BJ (cell line): ENCODE measurements at places on chromosomes 16 and 17.
A peak's percentile ranks its signal among the peaks of the same experiment; 100 is the strongest.

DNA sequence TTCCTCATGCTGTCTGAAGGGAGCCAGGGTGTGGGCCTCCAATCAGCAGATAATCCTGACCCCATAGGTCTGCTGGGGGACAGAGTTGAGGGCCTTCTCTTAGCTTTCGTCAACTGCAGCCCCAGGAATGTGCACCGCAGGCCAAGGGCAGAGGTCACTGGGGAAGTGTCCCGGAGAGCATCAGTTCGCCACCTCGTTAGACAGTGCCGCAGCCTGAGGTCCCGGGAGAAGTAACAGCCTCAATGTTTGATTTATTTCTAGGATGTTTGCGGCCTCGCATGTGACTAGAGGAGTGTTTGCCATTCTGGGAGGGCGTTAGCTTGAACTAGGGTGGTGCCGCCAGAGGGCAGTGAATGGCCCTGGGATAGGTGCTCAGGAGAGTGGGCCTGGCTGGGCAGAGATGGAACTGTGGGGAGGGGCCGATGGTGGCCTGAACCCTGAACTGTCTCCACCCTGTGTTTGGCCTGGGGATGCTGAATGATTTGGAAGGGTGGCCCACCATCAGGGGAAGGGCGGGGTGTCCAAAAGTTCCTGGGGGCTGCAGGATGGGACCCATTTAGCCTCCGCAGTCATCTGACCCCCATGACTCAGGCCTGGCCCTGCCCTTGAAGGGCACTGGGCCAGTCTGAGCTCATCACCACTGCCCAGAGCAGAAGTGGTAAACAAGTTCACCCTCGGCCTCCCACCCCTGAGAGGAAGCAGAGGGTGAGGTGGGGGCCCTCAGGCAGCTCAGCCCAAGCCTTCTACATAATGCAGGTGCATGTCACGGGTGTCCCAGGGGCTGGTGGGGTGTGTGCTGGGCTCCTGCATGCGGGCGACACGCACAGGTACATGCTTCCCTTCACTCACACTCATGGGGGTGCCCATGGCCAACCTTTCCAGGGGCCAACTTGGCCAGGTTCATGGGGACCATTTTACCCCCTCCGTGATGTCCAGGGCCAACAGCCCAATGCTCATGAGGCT lies 12.4 kb upstream of the TAC4 start:
- DNase-seq, result no peak

GRCh38 chr17:76558198-76559095 lies 18.6 kb downstream of the PRCD start:
- DNase-seq, result no peak

DNA sequence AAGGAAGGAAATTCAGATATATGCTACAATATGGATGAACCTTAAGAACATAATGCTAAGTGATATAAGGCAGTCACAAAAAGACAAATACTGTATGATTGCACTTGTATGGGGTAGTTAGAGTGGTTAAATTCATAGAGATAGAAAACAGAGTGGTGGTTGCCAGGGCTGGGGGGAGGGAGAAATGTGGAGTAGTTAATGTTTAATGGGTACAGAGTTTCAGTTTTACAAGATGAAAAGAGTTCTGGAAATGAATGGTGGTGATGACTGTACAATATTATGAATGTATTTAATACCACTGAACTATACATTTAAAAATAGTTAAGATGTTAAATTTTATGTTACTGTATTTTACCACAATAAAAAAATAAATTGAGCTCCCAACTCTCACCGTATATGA lies 157.9 kb downstream of the TOX3 start:
- no peak for DNase-seq

GRCh38 chr16:88938777-88939244 lies 38.2 kb downstream of the CBFA2T3 start:
- DNase-seq, result no peak

DNA sequence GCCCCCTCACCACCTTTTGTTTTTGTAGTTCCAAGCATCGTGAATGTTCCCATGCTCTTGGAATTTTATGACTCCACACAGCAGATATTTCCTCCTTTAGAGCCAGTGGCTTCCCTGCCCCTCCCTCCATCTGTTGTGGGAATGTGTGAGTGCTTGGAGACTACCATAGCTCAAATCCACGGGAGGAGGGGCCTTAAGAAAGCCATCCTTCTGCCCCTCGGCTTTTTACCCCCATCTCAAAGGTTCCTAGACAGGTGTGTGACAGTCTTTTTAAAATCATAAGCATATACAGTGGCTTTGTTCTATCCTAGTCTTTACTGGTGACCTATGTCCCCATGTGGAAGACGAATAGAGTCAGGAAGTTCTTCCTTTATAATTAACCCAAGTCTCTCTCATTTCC lies 47.2 kb downstream of the YPEL2 start:
- DNase-seq, result peak; percentile 80

DNA sequence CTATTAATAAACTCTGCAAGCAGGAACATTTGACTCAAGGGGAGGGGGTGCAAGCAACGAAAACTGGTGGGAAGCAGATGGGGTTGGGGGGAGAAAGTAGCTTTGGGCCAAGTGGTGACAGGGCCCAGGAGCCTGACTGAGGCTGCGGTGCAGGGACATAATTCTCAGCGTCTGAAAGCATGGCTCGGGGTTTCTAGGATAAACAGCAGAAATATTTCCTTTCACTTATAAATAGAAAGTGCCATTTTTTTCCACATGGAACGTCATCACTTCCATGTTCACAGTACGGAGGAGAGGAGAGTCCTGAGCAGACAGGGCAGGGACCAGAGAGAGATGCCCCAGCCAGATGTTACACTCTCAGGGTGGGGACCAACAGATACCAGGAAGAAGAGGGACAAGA lies 197.1 kb downstream of the ZFHX3 start:
- no peak for DNase-seq

DNA sequence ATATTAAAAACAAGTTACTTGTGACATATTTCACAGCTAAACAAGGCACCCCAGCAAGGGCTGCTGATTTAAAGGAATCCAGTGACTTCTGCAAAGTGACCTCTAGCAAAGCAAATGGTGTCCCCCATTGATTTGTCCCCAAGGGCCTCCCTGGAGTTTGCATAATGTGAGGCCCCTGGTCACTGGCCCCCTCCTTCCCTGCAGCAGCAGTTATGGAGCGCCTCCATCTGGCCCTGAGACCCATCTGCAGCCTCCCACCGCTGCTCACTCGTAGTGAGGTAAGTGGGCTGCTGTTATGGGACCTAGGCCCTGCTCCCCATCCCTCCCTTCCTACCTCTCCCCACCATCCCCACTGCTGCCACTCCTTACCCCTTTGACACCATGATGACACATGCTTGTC lies 19.6 kb upstream of the EEF2K start:
- DNase-seq, result no peak

- DNase-seq, result no peak
Measured at GRCh38 chr17:36144014-36144413, 32.4 kb downstream of the TBC1D3B start.

DNA sequence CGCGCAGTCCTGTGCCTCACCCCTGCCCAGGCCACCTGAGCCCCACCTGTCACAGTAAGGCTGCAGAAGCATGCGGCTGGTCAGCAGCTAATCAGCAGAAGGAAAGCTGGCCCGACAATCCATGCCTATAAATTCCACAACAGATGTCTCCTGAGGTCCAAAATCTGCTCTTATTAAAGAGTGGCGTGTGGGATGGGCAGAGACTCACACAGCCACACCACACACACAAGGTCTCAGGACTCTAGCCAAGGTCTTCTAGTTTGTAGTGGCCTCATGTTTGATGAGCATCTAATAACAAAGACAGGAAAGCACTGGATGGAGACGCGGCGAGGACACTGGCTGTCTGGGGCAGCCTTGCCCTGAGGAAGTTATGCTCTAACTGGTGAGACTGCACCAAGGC lies 55.9 kb downstream of the ANKRD11 start:
- DNase-seq, result no peak

DNA sequence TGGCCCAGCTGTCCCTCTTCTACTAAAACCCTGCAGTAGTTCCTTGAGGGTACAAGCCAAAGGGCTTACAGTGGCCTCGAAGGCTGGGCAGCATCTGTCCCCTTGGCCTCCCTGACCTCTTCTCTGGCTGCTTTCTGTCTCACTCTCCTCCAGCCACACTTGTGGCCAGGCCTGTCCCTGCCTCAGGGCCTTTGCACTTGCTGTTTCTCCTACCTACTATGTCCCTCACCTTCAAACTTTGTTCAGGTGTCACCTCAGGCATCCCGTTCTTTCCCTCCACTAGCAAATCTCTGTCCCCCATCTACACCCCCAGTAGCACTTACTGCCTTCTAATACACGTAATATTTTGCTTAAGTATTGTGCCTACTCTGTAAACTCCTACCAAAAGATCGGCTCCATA lies 6.0 kb downstream of the ABCC1 start:
- DNase-seq, result no peak

- DNase-seq, result no peak
Measured at GRCh38 chr16:84458606-84459532, 45.6 kb downstream of the MEAK7 start.

- no peak for DNase-seq
Measured at GRCh38 chr17:70519300-70519699, 350.0 kb downstream of the KCNJ2 start.

GRCh38 chr16:716200-716568 lies 1.3 kb downstream of the METRN start:
- no peak for DNase-seq

DNA sequence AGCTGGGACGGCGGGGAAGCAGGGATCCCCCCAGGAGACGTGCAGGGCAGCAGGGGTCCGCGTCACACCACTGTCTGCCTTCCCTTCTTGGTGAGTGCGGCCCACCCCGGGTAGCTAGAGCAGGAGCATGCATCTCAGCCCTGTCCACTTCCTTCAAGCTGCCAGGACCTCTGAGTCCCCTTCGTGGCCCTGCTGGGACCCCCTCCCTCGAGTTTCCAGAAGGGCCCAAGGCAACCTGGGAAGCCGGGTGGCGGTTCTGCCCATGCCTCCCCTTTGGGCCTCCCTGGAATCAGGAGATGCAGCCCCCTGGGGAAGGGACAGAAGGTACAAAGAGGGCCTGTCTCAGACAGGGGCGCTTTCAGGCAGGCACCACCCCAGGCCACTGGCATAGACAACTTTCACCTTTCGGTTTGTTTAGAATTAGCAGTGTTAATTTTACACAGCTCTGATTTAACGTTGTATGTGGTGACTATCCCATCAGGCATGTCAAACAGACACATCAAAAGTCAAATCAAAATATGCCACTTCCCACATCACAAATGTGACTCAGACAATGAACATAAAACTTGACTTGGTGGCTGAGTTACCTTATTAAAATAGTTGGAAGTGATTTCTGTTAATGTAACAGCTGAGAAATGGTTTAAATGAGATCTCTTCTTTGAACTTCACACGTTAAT lies 94.5 kb upstream of the METRNL start:
- no peak for DNase-seq

DNA sequence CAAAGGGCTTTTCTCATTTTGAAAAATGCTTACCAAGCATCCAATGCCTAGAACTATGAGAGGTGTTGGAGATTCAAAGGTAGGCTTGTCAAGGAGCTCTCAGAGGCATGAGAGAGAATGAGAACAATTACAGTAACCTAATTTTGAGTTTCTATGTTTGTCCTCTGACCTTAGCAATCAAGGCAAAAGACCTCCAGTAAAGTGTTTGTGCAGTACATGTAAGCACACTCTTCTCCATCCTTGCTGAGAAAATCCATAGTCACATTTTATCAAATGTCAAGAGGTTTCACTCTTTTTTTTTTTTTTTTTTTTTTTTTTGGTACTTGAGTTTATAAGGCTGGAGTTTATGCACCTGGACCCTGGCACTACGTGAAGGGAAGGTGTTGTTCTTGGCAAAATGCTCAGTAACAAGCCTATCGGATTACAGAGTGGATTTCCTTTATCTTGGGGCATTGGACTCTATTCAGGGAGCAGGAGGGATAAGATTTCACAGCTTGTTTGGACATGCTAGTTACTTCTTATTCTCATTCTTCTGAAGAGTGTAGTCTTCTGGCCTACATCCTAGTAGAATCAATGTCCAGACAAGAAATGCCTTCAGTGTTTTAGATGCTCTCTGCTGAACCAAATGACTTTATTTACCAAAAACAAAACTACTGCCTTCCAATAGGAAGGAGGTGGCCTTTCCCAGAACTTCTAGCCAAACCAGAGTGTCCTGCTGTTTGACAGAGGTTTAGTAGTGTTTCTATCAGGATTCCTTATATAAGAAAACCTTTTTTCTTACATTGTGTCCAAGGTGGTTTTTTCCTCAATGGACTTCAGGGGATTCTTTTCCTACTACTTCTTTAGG lies 21.9 kb downstream of the KCNJ2 start:
- no peak for DNase-seq

DNA sequence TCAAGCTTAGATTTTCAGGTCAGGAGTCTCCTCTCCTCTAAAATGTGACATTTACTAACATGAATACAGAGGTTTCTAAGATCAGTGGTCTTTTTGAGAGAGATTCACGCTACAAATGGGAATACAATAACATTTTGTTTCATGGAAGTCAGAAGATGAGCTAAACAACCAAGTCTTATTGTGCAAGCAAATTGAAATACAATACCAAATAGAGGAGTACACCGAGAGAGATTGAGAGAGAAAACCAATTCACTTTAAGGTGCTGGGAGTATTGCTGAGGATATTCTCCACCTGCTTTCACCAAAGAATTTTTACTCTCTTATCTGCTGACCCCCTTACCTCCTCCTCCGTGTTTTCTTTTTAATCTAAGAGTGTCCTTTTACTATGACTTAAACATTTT lies 11.5 kb downstream of the VEZF1 start:
- DNase-seq, result no peak

- no peak for DNase-seq
Measured at GRCh38 chr17:9918804-9919352, 13.8 kb upstream of the RCVRN start.

DNA sequence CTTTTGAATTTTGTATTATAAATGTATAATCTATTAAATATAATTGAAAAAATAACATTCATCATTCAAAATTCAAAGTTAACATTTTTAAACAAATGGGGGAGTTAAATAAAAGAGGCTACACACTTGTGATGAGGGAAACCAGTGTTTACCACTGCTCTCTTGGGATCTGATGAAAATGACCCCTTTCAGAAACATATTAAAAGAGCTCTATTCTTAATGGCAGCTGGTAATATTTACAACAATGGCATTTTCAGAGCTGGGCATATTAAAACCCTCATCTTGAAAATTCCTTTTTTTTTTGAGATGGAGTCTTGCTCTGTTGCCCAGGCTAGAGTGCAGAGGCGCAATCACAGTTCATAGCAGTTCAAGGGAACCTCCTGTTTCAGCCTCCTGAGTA lies 19.3 kb upstream of the FLCN start:
- DNase-seq, result no peak

GRCh38 chr17:59108400-59109102 lies 1.9 kb upstream of the TRIM37 start:
- DNase-seq, result no peak

GRCh38 chr16:74811911-74812310 lies 37.3 kb upstream of the FA2H start:
- DNase-seq, result no peak

GRCh38 chr17:75457047-75457654 lies 716 bp downstream of the TMEM94 start:
- DNase-seq, result no peak

- no peak for DNase-seq
Measured at GRCh38 chr17:64972611-64973010, 53.3 kb upstream of the LRRC37A3 start.
